ENCODE measurements at places on chromosomes 2 and 18.

DNA sequence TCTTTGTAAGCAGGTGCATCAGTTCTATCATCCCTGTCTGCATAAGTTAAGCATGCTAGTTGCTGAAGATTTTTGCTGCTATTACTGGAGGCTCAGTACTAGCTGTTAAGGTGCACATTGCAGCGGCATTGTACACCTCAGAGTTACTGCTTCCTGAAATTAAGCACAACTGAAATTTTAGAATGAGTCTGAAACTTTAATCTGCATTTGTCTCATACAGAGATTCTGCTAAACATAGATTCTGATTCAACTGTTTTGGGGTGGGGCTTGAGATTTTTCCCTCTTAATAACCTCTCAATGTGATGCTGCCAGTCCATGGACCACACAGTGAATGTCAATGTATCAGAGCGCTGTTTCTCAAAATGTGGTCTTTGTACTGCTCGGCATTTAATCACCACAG lies 585.7 kb upstream of the GCFC2 start:
- DNase-seq, result no peak

GRCh38 chr18:10252494-10252893 lies 201.9 kb upstream of the APCDD1 start:
- no peak for DNase-seq

- DNase-seq, result no peak
Observed at GRCh38 chr2:81412681-81413080, 1108.1 kb upstream of the LRRTM1 start.

DNA sequence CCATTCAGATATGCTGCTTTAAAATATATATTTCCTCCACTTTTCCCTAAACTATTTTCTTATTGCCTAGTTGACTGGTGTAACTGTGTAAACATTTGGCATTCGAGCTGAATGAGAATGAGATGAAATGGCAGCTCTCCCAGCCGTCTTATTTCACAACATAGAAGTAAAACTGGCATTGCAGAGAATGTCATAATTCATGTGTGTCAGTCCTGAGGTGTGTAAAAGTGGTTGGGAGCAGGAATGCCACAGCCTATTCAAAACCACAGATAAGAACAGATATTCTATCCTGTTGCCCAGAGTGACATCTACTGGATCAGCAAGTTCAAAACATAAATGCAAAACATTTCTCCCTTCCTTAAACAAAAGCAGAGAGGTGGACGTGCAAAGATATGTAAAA lies 565.5 kb upstream of the CHAC2 start:
- peak; percentile 79 for DNase-seq

DNA sequence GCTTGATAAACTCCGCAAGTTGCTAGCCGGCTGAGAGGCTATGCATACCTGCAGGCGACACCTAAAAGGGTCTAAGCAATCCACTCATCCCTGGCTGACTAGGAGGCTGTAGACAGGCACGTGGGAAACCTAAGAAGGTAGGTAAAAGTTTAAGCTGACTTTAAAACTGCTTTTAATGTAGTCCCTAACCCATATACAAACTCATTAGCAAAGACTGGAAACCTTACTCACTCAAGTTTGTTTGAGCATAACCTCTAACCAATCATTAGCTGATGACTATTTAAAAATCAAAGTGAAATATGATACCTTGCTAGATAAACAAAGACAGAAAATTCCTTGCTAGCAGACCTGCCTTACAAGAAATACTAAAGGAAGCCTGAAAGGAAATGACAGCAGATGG lies 106.4 kb downstream of the EXOC6B start:
- no peak for DNase-seq

- no peak for DNase-seq
Observed at GRCh38 chr2:71685073-71685848, 231.9 kb downstream of the DYSF start.

DNA sequence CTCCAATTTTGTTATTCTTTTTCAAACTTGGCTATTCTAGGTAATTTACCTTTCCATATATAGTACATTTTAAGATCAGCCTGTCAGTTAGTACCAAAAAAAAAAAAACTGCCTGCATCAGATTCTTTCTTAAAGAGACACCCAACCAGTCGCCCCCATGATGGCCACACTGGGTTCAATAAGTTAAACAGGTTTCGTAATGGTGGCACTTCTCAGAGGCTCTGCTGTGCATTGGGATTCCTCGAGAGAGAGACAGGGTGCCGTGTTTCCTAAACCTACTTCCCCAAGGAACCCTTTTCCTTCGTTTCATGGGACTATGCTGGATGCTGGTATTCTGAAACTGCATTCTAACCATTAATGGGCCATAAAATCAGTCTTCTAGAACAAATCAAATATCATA lies 37.4 kb downstream of the MYO7B start:
- DNase-seq, result no peak
